Fibroblast of villous mesenchyme (primary cell): ENCODE measurements at places on chromosomes 1 and 21. TPM values are rescaled to one million over a fixed set of nuclear protein-coding genes. Genes with fewer than 3 reads are reported as not detected.

FCRL3 gene
- total RNA-seq: not detected in 2 replicates

- DNase-seq: no peak
These were observed 120.1 kb downstream of the PRDM2 start for GRCh38 chr1:13820055-13820454.

DNA sequence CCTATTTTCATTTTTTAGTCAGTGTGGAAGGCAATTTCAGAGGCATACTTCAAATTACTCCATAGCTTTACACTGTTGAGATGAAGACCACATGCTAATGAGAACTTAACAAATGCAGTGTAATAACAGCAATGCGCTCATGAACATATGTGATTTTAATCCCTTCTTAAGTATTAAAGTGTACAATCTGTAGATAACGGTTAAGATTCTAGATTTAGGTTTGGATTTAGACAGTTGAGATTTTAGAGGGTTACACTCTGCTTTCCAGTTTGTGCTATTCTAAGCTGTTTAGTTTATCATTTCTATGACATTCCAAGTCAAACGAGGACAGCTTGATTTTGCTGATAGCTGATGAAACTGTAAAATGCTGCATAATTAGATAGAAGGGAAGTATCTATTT is 257.8 kb upstream of the CHRM3 start:
- DNase-seq: no peak

DNA sequence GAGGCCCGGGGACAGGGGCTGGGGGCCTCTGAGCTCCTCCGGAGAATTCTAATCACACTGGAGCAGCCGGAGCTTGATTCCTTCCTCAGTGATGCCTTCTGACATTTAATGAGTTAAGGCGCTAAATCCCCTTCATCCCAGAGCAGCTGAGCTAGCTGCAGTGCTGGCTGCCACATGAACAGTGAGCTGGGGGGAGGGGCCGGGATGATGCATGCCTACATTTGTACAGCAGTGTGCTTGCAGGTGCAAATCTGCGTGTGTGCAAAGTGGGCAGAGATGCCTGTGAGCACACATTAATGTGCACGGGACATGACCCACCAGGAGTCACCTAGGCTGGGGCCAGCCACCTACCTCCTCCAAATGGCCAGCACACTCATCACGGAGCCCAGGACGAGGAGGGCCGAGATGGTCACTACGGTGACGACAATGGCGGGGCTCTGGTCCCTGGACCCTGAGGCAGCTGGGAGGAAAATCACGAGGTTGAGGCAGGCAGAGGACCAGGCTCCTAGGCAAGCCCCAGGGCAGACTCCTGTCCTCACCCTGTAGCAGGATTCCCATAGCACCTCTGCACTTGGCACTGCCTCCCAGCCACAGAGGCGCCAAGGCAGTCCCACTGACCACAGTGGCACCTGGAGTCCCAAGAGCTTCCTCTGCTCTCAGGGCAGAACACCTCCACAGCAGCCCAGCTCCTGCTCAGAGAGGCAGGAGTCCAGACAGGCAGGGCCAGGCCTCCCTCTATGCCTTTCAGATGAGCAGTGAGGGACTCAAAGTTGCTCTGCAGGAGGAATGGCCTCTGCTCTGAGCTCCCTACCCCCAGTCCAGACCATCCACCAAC is 34.7 kb downstream of the CDCA8 start:
- no peak for DNase-seq

- DNase-seq: no peak
These were observed 8.1 kb upstream of the MMP23B start for GRCh38 chr1:1623631-1624442.

GRCh38 chr1:54989473-54989872 is 9.0 kb downstream of the TMEM61 start:
- no peak for DNase-seq

DNA sequence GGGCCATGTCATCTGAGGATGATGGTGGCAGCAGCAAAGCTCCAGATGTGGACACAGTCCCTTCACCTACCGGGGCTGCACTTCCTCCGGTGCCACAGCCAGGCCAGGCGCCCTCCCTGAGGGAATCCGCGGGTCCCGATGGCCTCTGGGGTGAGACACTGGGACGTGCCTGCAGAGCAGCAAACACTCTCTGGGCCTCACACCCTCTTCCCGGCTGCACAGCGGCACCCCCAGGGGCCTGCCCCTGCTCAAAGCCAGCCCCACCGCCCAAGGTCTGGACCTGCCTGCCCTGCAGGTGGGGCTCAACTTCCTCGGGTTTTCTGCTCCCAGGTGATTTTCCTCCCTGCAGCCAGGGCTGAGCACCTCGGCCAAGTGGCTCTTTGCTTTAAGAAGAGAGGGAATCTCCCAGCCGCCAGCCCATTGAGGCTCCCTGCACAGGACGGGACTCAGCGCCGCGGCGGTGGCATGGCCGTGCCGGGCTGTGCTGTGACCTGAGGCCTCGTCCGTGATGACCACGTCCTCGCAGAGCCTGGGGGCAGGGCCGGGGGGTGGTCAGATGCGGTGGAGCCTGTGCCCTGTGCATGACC is 21.3 kb upstream of the COL18A1 start:
- no peak for DNase-seq

DNA sequence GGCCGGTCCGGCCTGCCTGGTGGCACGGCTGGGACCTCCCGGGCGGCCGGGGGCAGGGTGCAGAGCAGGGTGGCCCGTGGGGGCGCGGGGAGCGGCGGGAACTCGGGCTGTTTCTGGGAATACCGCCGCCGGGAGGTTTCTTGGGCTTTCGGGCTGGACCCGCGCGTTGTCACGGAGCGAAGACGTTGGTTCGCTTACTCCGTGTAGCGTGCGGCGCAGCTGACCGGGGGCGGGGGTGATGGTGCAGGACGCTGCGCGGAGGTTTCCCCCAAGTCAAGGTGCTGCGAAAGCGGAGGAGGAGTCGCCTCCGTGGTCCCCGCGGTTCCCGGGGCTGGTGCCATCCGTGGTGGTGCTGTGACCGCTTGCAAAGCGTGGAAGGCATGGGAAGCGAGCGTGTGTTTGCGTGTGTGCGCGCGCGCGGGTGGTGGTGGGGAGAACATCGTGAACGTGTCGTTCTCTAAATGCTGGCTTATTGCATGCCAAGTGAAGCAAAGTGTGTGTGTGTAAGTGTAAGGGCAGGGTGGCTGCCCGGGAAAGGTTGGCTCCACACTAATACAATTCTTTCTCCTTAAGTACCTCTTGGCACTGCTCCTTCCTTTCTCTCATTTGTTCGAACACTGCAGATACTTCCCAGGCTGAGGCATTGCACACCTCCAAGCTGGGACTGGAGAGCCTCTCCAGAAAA is 1.1 kb downstream of the RYR2 start:
- DNase-seq: no peak
